ENCODE measurements at places on chromosomes 1 and 21.

- DNase-seq: no peak
Measured at GRCh38 chr1:229409616-229410369, 24.1 kb downstream of the ACTA1 start.

- no peak for DNase-seq
Measured at GRCh38 chr1:202201971-202202370, 8.4 kb downstream of the LGR6 start.

DNA sequence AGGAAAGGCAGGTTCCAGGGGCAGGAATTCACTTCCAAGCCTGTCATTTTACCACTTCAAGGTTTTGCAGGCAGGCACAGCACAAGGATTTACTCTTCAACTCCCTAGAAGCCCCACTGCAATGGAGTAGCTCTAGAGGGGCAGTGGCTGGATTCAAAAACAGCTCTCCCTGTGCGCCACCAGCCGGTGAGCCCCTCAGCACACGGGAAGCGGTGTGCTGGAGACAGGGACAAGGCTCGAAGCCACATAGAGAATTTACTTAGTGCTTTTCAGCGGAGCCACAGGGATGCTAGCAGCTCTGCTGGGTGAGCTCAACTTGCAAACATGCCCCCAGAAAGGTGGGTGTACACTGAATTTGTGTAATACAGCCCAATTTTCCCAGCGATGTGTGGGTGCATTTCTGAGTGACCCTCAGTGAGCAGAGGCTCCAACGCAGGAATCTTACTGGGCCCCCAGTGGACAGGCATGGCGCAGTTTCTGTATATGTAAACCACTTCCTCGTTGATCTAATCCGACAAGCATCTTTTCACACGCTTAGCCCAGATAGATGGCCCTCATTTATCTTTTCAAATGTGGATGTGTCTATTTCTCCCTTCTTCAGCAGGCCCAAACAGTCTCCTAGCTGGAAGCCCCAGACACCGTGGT is 10.9 kb downstream of the VWA5B1 start:
- no peak for DNase-seq

DNA sequence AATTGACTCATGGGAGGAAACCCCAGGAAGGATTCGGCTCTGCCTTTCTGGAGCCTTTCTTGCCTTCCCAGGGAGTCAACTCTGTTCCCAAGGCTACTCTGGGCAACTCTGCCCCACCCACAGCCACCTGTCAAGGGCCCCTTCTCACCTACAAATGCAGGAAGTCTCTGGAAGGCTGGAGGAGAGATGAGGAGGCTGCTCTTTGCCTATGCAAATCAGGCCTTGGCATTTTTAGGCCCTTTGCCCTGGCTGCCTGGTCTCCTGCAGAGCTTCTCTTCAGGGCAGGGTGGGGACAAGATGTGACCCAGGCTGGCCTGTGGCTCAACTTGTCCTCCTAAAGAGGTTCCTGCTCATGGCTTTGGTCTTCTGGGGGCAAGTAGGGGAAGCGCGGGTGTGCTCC is 5.4 kb downstream of the SLC6A9 start:
- no peak for DNase-seq

GRCh38 chr1:195866781-195867222 is 741.4 kb downstream of the KCNT2 start:
- no peak for DNase-seq
